ENCODE measurements at places on chromosomes 7 and 10. TPM values are rescaled to one million over a fixed set of nuclear protein-coding genes. Genes with fewer than 3 reads are reported as not detected.

DNA sequence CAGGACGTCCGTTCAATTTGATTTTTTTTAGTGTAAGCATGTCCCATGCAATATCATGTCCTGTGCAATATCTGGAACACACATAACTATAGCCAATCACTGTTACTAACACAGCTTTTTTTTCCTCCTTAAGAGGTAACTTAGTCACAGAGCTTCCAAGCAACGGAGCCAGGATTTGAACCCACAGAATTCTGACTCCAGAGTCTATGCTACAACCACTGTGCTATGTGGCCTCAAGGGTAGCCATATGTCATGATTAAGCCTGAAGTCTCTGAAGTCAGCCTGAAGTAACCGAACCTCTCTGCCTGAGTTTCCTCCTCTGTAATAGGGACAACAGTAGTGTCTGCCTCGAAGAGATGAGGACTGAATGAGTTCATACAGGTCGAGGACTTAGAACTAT, 42.2 kb upstream of the TCF7L2 start:
- H3K4me3 ChIP-seq: no peak overlapping the region
- no peak for DNase-seq
- no peaks in the 10 kb centered on the region for H3K36me3 ChIP-seq
- peaks cover 5% of the 10 kb centered on the region for H3K27me3 ChIP-seq

GRCh38 chr10:78378192-78378591, 344.5 kb downstream of the RPS24 start:
- H3K27me3 ChIP-seq: no peaks in the 10 kb centered on the region
- DNase-seq: no peak
- no peak overlapping the region for H3K4me3 ChIP-seq
- H3K4me1 ChIP-seq: no peaks in the 10 kb centered on the region

DNA sequence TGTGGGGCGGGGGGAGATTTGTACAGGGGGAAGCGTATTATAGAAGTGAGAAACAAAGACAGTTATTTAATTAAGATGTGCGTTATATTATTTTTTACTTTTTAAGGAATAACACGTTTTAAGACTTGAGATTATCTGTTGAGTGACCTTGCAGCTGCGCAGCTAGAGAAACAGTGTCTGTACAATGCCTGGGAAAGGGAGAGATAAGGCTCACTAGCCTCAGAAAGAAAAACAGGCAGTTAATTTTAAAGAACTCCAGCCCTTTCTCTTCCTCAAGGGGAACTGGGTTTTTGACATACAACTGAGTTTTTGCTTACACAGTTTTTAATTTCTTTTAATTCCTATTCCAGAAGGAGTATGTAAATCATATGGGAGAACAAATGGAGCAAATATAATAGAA, 50.7 kb downstream of the LMBR1 start:
- peaks cover 4% of the 10 kb centered on the region for H3K4me1 ChIP-seq
- H3K36me3 ChIP-seq: peaks cover 5% of the 10 kb centered on the region
- H3K27me3 ChIP-seq: no peaks in the 10 kb centered on the region
- H3K4me3 ChIP-seq: no peak overlapping the region
- DNase-seq: no peak
- H3K27ac ChIP-seq: no peak overlapping the region

- peaks cover 46% of the 10 kb centered on the region for H3K27me3 ChIP-seq
- H3K36me3 ChIP-seq: no peaks in the 10 kb centered on the region
- DNase-seq: no peak
- H3K4me3 ChIP-seq: no peak overlapping the region
- H3K4me1 ChIP-seq: peaks cover 1% of the 10 kb centered on the region
These were observed 1.2 kb upstream of the LRMDA start for GRCh38 chr10:75430000-75430763.

DNA sequence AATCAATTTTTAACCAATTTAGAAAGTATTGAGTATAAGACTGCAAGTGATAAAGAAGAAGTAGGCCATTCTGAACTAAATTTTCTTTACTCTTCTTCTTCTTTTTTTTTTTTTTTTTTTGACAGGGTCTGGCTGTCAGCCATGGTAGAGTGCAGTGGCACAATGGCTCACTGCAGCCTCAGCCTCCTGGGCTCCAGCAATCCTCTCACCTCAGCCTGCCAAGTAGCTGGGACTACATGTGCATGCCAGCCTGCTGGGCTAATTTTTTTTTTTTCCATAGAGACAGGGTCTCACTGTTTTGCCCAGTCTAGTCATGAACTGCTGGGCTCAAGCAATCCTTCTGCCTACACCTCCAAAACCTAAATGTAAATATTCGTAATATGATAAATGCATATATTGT, 63.2 kb downstream of the DGKB start:
- H3K36me3 ChIP-seq: no peaks in the 10 kb centered on the region
- H3K4me1 ChIP-seq: no peaks in the 10 kb centered on the region
- H3K4me3 ChIP-seq: no peak overlapping the region
- H3K27me3 ChIP-seq: no peaks in the 10 kb centered on the region
- H3K27ac ChIP-seq: no peak overlapping the region
- DNase-seq: no peak

Gene ITGA8
- total RNA-seq: not detected

Gene BAMBI
- 0.23 TPM for total RNA-seq

Data from activated CD4-positive, alpha-beta memory T cell treated with anti-CD3 and anti-CD28 coated beads, Interleukin-2, amount 10 ng/mL, durations not matched to agents 7 days and 5 days (primary cell).